ENCODE measurements at places on chromosomes 1 and 21.

- DNase-seq: no peak
- no peaks in the 10 kb centered on the region for H3K36me3 ChIP-seq
- H3K27me3 ChIP-seq: peaks cover 12% of the 10 kb centered on the region
- no peaks in the 10 kb centered on the region for H3K4me1 ChIP-seq
These were observed 74.3 kb downstream of the SDC3 start for GRCh38 chr1:30834253-30834652.

DNA sequence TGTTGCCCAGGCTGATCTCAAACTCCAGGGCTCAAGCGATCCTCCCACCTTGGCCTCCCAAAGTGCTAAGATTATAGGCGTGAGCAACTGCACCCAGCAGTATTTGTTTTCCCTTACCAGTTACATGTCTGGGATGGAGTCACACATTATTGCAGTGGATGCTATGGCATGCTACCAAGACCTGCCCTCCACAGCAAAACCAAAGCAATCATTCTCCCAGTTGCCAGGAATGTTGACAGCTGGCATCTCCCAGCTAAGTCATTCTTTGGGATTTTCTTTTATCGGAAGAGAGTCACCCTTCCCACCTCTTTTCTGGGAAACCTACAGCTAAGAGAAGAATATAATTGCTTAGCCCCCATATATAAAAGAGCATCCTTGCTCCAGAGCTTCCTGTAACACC lies 49.4 kb upstream of the RGS7 start:
- H3K36me3 ChIP-seq: no peaks in the 10 kb centered on the region
- no peak for DNase-seq
- peaks cover 3% of the 10 kb centered on the region for H3K27me3 ChIP-seq
- H3K4me1 ChIP-seq: no peaks in the 10 kb centered on the region

- no peaks in the 10 kb centered on the region for H3K27me3 ChIP-seq
- H3K4me1 ChIP-seq: no peaks in the 10 kb centered on the region
- no peak for DNase-seq
- H3K36me3 ChIP-seq: no peaks in the 10 kb centered on the region
These were observed 309.9 kb upstream of the PRMT6 start for GRCh38 chr1:106746448-106747085.

GRCh38 chr1:60103186-60103585 lies 29.6 kb upstream of the C1orf87 start:
- H3K27ac ChIP-seq: no peak overlapping the region
- H3K27me3 ChIP-seq: no peaks in the 10 kb centered on the region
- H3K4me1 ChIP-seq: no peaks in the 10 kb centered on the region
- DNase-seq: no peak

GRCh38 chr1:56591909-56592308 lies 12.5 kb upstream of the PLPP3 start:
- H3K36me3 ChIP-seq: no peaks in the 10 kb centered on the region
- peaks cover 3% of the 10 kb centered on the region for H3K27me3 ChIP-seq
- H3K27ac ChIP-seq: no peak overlapping the region
- H3K4me1 ChIP-seq: no peaks in the 10 kb centered on the region
- no peak for DNase-seq

- H3K4me3 ChIP-seq: no peak overlapping the region
- DNase-seq: no peak
- no peaks in the 10 kb centered on the region for H3K4me1 ChIP-seq
- peaks cover 2% of the 10 kb centered on the region for H3K27me3 ChIP-seq
- no peak overlapping the region for H3K27ac ChIP-seq
- no peaks in the 10 kb centered on the region for H3K36me3 ChIP-seq
These were observed 49.6 kb downstream of the CTTNBP2NL start for GRCh38 chr1:112445596-112445995.

DNA sequence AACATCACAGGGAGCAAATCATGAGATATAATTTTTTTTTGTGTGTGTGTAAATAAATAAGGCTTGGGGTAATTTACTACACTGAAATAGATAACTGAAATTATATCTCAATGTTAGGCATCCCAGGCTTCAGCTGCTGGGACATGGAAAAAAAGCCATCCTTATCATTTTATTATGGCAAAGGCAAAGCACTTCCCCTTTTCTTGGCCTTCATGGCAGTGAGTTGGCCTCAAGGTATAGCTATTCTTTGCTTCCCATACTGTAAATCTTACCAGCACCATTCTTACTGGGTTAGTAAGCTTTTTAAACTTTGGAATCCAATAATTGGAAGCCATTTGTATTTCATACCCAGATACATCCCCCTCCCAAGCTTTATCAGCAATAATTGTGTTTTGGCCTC lies 29.0 kb downstream of the RBM11 start:
- no peak overlapping the region for H3K4me3 ChIP-seq
- DNase-seq: no peak
- H3K27ac ChIP-seq: no peak overlapping the region
- H3K4me1 ChIP-seq: peaks cover 8% of the 10 kb centered on the region
- no peaks in the 10 kb centered on the region for H3K36me3 ChIP-seq
- H3K27me3 ChIP-seq: peaks cover 7% of the 10 kb centered on the region

DNA sequence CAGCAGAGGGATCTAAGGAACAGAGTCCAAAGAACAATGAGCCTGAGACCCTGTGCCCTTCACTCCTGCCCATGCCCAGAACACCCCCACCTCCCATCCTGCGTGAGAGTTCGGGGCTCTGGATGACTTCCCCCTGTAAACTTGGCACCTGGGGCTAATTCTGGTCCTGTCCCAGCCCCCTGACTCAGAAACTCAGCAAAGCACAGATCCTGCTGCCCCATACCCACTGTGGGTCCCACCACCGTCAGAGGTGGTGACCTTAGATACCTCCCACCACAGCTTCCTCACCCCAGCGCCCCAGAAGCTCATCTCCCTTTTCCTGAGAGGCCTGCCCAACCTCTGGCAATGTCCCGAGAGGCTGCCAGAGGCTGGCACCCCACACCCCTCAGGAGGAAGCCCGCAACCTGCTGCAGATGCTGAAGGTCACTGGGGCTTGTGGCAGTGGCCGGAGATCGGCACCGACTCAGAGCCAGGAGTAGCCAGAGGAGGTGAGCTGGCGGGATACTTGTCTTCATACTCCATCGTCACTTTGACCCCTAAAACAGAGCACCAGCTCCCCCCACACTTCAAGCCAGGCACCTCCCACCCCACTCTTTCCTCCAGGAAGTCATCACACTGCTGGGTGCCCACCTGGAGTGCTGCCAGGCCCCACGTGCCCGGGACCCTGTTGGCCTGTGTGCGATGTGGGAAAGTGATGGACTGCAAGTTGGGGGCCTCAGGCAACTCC lies 111.6 kb upstream of the IFFO2 start:
- no peak for DNase-seq
- peaks cover 23% of the 10 kb centered on the region for H3K4me1 ChIP-seq
- H3K27ac ChIP-seq: no peak overlapping the region
- no peak overlapping the region for H3K4me3 ChIP-seq

DNA sequence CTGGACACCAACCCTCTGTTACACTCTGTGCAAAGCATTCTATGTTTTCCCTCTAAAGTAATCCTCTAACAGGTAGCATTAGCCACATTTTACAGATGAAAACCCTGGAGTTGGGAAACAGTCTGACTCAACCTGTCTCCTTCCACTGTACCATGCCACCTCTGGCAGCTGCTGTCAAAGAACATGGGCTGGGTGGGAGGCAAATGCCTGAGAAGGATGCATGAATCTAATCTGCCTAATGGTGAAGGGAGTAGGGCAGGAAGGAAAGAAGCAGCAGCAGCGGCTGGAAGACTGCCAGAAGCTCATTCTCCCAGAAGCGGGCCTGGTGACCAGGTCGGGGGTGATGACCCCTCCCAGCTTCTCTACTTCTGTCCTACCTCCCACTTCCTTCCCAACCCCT lies 21.7 kb downstream of the LRRC71 start:
- no peaks in the 10 kb centered on the region for H3K27me3 ChIP-seq
- H3K27ac ChIP-seq: no peak overlapping the region
- no peaks in the 10 kb centered on the region for H3K4me1 ChIP-seq
- peaks cover 5% of the 10 kb centered on the region for H3K36me3 ChIP-seq
- H3K4me3 ChIP-seq: no peak overlapping the region

Measured in activated CD4-positive, alpha-beta T cell treated with anti-CD3 and anti-CD28 coated beads for 36 hours (primary cell).